GOT3 (cell line): ENCODE measurements at places on chromosomes 16 and 17.

- DNase-seq: no peak
These were observed 92.4 kb upstream of the CDC42EP4 start for GRCh38 chr17:73404246-73404645.

DNA sequence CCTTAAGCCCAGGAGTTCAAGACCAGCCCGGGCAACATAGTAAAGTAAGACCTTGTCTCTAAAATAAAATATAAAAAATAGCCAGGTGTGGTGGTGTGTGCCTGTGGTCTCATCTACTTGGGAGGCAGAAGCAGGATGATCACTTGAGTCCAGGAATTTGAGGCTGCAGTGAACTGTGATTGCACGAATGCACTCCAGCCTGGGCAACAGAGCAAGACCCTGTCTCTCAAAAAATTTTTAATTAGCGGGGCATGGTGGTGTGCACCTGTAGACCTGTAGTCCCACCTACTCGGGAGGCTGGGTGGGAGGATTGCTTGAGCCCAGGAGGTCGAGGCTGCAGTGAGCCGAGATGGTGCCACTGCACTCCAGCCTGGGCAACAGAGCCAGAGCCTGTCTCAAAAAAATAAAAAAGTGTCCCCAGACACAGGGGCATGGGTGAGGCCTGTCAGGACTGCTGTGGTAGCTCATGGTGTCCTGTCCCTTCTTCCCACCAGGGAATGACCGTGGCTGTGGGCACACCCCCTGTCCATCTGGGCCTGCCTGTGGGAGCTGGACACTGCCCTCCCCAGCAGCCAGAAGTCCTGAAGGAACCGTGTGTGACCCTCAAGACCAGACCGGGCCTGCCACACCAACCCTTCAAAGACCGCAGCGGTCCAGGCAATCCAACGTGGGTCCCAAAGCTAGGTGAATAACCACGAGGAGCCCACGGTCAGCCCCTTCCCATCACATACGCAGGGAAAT, 30.8 kb upstream of the GAA start:
- DNase-seq: no peak

DNA sequence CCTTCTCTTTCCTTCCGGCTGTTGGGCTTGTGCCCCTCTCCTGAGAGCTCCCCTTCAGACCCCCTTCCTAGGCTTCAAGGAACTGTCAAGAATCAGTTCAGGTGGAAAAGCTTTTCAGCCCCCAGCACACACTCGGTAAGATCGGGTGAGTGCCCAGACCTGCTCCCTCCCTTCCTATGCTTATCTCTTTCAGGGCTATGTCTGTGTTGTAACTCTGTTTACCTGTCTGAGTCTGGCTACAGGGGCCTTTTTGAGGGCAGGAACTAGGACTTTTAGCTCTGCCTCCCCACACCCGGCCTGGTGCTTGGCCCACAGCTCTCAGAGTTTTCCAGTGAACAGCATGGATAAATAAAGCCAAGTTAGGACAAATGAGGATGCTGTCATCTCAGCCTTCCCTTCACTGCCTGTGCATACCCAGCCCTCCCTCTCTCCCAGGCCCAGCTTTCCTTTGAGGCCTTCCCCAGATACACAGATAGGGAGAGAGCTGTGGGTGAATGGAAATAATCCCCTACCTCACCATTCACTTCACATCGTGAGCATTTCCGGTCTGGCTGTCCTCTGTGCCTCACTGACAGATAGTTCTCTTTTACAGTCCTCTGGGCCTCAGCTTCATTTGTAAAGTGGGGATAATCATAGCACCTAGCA, 5.7 kb upstream of the MRPS23 start:
- DNase-seq: no peak

DNA sequence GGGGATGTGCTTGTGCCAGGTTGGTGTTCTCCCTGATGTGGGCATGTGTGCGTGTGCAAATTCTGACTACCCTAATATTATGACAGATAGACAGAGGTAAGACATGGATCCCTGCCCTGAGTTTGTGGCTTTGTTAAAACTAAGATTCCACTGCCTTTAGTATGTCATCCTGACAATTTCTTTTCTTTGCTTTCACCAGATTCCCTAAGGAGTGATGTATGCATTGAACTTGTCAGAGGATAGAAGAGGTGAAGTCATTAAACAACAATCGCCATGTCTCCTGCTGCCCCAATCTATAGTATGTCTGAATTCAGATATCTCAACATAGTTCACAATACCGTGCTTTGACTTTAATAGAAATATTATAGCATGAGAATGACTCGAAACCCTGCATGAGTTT, 137.1 kb upstream of the ELAC2 start:
- DNase-seq: no peak

DNA sequence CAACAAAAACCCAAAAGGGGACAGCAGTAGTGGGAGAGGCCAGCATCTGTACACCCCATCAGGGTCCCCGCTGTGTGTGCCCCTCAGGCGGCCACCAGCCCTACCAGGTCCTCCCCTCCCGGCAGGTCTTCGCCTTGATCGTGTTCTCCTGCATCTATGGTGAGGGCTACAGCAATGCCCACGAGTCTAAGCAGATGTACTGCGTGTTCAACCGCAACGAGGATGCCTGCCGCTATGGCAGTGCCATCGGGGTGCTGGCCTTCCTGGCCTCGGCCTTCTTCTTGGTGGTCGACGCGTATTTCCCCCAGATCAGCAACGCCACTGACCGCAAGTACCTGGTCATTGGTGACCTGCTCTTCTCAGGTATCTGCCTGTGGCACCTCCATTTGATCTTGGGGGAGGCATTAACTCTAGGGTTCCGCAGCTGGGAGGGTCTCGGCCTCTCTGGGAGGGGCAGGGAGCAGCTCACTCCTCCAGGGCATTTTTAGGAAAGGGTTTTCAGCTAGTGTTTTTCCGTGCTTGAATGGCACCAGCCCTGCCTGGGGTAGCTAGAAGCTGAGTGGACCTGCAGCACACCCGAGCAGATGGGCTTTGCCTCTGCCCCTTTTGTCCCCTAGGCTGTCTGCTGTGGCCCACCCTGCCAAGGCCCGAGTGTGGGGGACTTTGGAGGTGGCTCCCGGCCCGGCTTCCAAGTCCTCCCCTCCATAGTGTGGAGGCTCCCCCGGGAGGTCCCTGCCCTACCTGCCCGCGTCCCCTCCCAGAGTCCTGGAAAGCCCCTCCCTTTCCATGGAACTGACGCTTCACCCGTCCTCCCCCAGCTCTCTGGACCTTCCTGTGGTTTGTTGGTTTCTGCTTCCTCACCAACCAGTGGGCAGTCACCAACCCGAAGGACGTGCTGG, 2.6 kb downstream of the SYNGR2 start:
- no peak for DNase-seq

DNA sequence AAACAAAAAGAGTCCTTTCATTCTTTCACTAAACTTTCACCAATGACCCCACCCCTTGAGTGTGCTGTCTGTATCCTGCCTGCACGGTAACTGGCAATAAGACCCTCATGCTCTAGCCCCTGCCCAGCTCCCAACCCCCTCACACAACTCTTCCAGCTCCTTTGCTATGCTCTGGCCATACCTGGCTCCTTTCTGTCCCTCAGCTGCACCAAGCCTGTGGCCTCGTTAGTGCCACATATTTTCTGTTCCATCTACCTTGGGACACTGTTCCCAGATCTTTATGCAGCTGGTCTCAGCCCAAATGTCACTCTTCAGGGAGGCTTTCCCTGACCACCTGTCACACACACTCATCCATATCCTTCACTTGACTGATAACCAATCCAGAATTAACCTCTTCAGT, 47.3 kb downstream of the C16orf82 start:
- DNase-seq: no peak

- DNase-seq: no peak
These were observed 61.9 kb upstream of the HLF start for GRCh38 chr17:55202896-55203295.
